ENCODE measurements at places on chromosomes 7 and 10.

- DNase-seq: no peak
Measured at GRCh38 chr10:11525503-11525902, 85.9 kb downstream of the USP6NL start.

DNA sequence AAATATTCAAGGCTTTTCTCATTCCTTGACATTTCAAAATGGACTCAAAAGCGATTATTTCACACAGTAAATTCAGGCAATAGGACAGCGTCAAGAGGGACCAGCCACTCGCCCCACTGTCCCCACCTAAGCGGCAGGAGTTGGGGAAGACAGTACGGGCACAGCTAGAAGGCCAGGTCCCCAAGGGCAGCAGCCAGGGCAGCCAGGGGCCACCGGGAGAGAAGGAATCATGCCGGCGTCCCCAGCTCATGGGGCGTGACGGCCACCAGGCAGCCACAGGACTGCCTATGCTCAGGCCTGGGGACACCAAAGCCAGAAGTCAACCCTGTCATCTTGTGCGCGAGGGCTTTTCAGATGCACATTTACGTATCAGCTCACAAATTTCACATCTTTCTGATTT is 225.7 kb upstream of the PPP2R2D start:
- no peak for DNase-seq

DNA sequence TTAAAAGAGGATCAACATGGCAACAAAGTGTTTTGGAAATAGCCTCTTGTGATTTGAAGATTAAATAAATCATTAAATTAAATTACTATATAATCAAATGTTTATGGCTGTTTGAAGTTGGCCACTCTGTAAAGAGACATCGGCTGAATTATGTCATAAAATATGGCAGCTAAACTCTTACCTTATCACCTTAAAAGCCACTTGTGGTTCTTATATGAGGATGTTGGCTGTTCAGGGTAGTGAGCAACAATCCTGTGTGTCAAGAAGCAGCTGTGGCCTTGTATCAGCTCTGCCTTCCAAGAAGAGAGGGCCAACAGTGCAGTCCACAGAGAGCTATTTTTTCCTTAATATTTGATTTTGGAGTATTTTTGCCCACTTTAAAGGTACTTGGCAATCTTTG is 113.4 kb upstream of the CDK6 start:
- DNase-seq: no peak

DNA sequence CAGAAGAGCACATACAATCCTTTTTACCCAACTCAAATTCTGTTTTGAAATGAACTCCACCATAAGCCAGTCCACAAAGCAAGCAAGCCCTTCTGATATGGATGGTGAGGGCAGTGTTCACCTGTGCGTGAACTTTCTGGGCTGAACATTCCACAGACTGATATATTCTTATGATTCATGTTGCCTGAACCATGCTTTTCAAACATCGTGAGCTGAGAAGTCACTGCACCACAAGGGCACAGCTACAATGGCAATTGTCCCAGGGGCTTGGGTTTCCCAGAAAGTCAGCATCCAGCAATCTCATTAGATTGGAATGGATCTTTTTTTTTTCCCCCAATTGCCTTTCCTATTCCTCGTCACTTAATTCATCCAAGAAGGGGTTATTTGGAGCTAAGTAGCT is 86.9 kb upstream of the ZNF438 start:
- no peak for DNase-seq

- DNase-seq: no peak
Measured at GRCh38 chr7:87404674-87405073, 59.2 kb downstream of the CROT start.

- no peak for DNase-seq
Measured at GRCh38 chr7:45687721-45688120, 113.6 kb downstream of the ADCY1 start.

DNA sequence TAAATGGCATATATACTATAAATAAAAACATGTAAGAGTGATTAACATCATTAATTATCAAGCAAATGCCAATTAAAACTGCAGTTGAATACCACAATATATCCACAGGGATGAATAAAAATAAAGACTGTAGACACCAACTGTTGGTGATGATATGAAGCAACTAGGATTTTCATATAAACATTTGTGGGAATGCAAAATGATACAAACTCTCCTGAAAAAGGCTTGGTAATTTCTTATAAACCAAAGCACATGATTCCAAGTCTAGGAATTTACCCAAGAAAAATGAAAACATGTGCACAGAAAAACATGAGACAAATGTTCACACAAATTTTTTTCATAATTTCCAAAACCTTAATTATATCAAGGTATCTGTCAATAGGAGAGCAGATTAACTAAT is 448.1 kb downstream of the ETV1 start:
- no peak for DNase-seq
